ENCODE measurements at places on chromosomes 13 and 19. TPM values are rescaled to one million over a fixed set of nuclear protein-coding genes. Genes with fewer than 3 reads are reported as not detected.
A peak's percentile ranks its signal among the peaks of the same experiment; 100 is the strongest.

GRCh38 chr13:73904625-73905024, 229.6 kb downstream of the KLF12 start:
- H3K27ac ChIP-seq, result no peak overlapping the region
- DNase-seq, result no peak
- H3K4me1 ChIP-seq, result no peaks in the 10 kb centered on the region
- no peaks in the 10 kb centered on the region for H3K36me3 ChIP-seq

COL4A2 gene
- 273 TPM for total RNA-seq

DNA sequence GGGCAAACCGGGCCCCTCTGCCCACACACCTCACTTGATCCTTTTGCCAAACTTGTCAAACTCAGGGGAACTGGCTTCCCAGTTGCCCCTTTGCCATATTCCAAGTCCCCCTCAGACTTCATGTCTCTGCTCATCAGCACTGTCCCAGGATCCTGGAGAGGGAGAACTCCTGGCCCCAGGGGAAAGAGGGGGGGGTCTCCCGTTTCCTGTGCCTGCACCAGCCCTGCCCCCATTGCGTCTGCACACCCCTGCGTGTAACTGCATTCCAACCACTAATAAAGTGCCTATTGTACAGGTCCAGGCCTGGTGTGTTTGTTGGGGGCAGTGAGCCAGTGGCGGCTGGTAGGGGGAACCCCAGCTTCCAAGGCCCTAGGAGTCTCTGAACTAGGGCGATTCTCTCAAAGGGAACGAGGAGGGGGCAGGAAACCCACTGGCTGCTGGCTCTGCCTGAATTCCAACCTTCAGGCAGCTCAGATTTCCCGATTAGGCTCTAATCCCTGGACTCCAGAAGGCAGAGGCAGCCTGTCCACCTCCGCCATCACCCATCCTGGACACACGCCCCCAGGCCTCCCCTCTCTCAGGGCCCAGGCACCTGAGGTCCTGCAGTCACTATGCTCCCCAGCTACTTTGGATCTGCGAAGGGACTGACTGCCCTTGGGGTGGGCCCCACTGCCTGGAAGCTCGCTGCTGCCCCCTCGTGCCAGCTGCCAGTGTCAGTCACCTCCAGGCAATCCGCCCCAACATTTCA, 9.7 kb upstream of the ILF3 start:
- H3K36me3 ChIP-seq, result peaks cover 47% of the 10 kb centered on the region
- DNase-seq, result peak; percentile 93

TNNI3 gene
- not detected for total RNA-seq

GRCh38 chr13:86051134-86052103, 252.2 kb upstream of the SLITRK6 start:
- no peaks in the 10 kb centered on the region for H3K27me3 ChIP-seq
- no peak overlapping the region for H3K4me3 ChIP-seq
- H3K36me3 ChIP-seq, result no peaks in the 10 kb centered on the region
- no peaks in the 10 kb centered on the region for H3K4me1 ChIP-seq

All from upper lobe of right lung (tissue), 1 donor.